HCT116 (cell line): ENCODE measurements at places on chromosomes 1 and 21. TPM values are rescaled to one million over a fixed set of nuclear protein-coding genes. Genes with fewer than 3 reads are reported as not detected.

SH2D1B gene
- 0.12 TPM for total RNA-seq

RTCA gene
- 26.5 TPM for total RNA-seq

SELP gene
- total RNA-seq: not detected

TMPRSS15 gene
- total RNA-seq: not detected

KLHDC9 gene
- total RNA-seq: 1.4 TPM

RIPPLY3 gene
- total RNA-seq: not detected

MTF2 gene
- total RNA-seq: 45.5 TPM

LAPTM5 gene
- total RNA-seq: 1.5 TPM

CHI3L2 gene
- total RNA-seq: not detected

CHI3L1 gene
- not detected for total RNA-seq

IKBKE gene
- 5.1 TPM for total RNA-seq

MAP10 gene
- total RNA-seq: not detected

SLC35A3 gene
- total RNA-seq: 21.6 TPM

KRTAP19-3 gene
- not detected for total RNA-seq

RNF186 gene
- not detected for total RNA-seq

HEYL gene
- total RNA-seq: 8.8 TPM

HSF2BP gene
- total RNA-seq: 0.59 TPM

CIART gene
- total RNA-seq: 0.22 TPM

SRGAP2C gene
- 21.3 TPM for total RNA-seq

PM20D1 gene
- total RNA-seq: not detected

RHD gene
- not detected for total RNA-seq

TAF13 gene
- 27.3 TPM for total RNA-seq

RCSD1 gene
- total RNA-seq: 0.15 TPM

PEAR1 gene
- 10.8 TPM for total RNA-seq

C1orf94 gene
- total RNA-seq: not detected

AMY1A gene
- total RNA-seq: not detected

OR2T29 gene
- not detected for total RNA-seq

LRRC53 gene
- total RNA-seq: not detected

JMJD4 gene
- total RNA-seq: 14.3 TPM

FOXD2 gene
- 1.9 TPM for total RNA-seq

C8A gene
- 0.10 TPM for total RNA-seq

CFHR4 gene
- not detected for total RNA-seq

SLAMF1 gene
- 0.30 TPM for total RNA-seq

C4BPA gene
- 0.32 TPM for total RNA-seq

FAM167B gene
- total RNA-seq: 0.42 TPM

RAVER2 gene
- total RNA-seq: 23.2 TPM

TMEM269 gene
- total RNA-seq: 0.34 TPM

BRDT gene
- total RNA-seq: not detected

SPRR4 gene
- not detected for total RNA-seq

ADAM30 gene
- not detected for total RNA-seq

SPATC1L gene
- total RNA-seq: 1.3 TPM

YBX1 gene
- total RNA-seq: 1,009 TPM

EPHX1 gene
- 44.6 TPM for total RNA-seq

FUBP1 gene
- 125 TPM for total RNA-seq

PDPN gene
- total RNA-seq: not detected

ADGRL4 gene
- total RNA-seq: 0.10 TPM

VAV3 gene
- total RNA-seq: not detected

CR1 gene
- total RNA-seq: 0.07 TPM
